ENCODE measurements at places on chromosomes 3 and 15.

GRCh38 chr3:15859507-15860013 is 61.8 kb upstream of the ANKRD28 start:
- DNase-seq, result peak; percentile 1

GRCh38 chr15:66963710-66964109 is 101.7 kb upstream of the SMAD3 start:
- DNase-seq, result no peak

GRCh38 chr15:52382647-52383046 is 87.0 kb upstream of the MYO5C start:
- no peak for DNase-seq

- no peak for DNase-seq
These were observed 43.3 kb downstream of the POMGNT2 start for GRCh38 chr3:43062564-43063040.

- no peak for DNase-seq
These were observed 160.7 kb upstream of the TNIK start for GRCh38 chr3:171620825-171621434.

- no peak for DNase-seq
These were observed 353 bp downstream of the ATG3 start for GRCh38 chr3:112561484-112561733.

- no peak for DNase-seq
These were observed 14.5 kb upstream of the CHST14 start for GRCh38 chr15:40456299-40456712.

DNA sequence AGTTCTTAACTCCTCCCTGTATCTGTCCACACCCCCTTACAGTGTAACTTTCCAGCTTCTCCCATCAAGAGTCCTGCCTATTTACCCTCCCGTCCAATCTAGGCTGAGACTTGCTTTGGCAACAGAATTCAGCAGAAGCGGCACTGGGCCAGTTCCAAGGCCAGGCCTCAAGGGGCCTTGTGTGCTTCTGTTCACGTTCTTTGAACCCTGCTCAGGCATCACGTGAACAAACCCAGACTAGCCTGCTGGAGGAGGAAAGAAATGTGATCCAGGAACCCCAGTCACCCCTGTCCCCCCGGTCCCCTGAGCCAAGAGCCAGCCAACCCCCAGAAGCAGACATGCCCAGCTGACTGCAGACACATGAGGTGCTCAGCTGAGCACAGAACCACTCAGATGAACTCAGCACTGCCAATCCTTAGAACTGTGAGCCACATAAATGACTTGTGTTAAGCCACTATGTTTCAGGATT is 76.1 kb upstream of the DCLK3 start:
- no peak for DNase-seq

GRCh38 chr3:63654931-63655330 is 2.5 kb downstream of the SNTN start:
- no peak for DNase-seq

DNA sequence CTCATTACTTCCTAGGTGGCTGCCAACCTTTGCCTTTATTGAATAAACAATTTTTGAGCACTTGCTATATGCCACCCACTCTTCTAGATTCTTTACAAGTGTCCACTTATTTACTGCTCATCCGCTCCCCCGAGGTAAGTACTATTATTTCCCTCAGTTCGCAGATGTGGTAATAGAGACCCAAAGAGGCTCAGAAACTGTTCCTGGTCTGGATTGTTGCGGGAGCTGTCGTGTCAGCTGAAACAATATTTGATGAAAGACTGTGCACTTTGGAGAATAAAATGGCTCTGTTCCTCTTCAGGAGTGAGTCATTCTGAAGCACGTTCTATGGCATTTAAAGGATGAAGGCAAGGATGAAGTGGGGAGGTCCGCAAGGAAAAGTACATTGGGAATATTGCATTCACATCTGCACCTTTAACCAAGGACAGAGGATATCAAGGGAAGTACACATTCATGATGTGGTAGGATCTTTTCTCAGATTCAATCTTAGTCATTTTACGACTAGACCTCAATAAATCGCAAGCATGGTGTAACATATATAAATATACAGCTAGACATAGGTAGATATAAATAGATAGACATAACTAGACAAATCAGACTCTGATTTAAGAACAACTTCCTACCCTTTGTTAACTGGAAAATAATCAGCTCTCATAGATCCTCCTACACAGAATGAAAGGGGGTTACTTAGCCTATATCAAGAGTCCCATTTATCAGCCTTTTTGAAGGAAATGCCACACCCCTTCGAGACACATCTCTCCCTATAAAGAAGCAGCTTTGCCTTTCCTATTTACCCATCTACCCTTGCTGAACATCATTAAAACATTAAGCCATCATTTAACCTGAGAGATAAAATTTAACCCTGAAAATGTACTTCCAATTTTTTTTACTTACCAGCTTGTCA is 70.3 kb downstream of the RORA start:
- no peak for DNase-seq

DNA sequence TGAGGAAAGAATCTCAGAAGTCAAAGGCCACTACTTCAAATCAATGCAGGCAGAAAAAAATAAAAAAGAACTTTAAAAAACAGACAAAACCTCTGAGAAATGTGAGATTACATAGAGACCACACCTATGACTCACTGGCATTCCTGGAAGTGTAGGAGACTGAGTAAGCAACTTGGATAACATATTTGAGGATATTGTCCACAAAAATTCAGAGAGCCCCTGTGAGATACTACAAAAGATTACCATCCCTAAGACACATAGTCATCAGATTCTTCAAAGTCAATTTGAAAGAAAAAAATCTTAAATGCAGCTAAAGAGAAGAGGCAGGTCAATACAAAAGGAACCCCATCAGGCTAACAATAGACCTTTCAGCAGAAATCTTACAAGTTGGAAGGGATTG is 887.3 kb downstream of the NTRK3 start:
- DNase-seq, result no peak

GRCh38 chr15:56074481-56075265 is 81.3 kb upstream of the NEDD4 start:
- DNase-seq, result no peak

DNA sequence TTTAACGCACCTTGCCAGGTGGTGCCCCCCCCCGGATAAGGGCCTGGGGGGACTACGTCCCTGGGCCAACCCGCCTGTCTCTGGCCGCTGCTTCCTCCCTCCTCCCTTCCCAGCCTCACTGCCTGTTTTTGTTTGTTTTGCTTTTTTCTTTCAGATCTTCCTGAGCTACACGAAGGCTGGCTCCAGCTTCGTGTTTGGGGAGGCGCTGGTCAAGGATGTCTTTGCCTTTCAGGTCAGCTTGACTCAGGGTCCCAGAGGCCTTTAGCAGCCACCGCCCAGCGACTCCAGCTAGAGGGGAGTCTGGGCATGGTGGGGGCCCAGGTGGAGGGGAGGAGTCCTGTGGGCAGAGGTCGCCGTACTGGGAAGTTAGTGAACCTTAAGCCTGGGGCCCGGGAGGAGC is 24.1 kb downstream of the SLC28A1 start:
- no peak for DNase-seq

- no peak for DNase-seq
These were observed 435.3 kb upstream of the PDZRN3 start for GRCh38 chr3:74059923-74060600.

DNA sequence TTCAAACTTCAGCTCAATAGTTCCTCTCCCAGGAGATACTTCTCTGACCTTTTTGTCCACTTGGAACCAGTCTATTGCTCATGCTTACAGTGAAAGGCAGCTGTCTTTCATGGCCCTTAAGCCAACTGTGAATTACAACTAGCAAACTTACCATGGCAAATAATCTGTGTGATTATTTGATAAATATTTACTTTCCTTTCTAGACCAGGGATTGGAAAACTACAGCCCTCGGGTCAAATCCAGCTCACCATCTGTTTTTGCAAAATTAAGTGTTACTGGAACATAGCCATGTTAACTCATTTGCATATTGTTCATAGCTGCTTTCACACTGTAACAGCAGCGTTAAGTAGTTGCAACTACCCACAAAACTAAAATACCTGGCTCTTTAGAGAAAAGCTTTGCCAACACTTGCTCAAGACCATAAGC is 289.1 kb upstream of the MCTP2 start:
- no peak for DNase-seq

GRCh38 chr3:64888165-64888564 is 200.4 kb upstream of the ADAMTS9 start:
- no peak for DNase-seq

- no peak for DNase-seq
These were observed 316.6 kb downstream of the RBMS3 start for GRCh38 chr3:29597376-29598008.

GRCh38 chr3:143160437-143160836 is 40.9 kb downstream of the CHST2 start:
- DNase-seq, result no peak

DNA sequence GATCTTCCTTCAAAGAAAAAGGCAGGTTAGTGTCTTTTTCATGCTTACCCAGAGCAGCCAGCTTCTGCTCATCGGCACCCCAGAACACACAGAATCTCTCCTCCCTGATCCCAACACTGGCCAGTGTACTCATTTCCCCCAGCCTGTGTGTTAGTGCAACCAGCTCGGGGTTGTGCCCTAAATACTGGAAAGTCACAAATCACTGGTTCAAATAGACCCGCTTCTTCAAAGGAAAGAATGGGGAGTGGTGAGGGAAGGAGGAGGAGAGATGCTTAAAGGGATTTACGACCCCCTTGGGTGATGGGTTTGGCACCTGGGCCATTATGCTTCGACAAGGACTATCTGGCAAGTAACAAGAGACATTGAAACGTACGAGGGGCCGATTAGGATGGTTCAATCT is 114.0 kb downstream of the FOXB1 start:
- no peak for DNase-seq

- no peak for DNase-seq
These were observed 89.5 kb upstream of the IL12A start for GRCh38 chr3:159899166-159899565.

DNA sequence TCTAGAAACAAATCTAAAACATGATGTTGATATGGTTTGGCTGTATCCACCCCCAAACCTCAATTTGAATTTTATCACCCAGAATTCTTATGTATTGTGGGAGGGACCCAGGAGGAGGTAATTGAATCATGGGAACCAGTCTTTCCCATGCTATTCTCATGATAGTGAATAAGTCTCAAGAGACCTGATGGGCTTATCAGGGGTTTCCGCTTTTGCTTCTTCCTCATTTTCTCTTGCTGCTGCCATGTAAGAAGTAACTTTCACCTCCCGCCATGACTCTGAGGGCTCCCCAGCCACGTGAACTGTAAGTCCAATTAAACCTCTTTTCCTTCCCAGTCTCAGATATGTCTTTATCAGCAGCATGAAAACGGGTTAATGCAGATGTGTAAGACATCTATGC is 232.7 kb upstream of the ONECUT1 start:
- no peak for DNase-seq

DNA sequence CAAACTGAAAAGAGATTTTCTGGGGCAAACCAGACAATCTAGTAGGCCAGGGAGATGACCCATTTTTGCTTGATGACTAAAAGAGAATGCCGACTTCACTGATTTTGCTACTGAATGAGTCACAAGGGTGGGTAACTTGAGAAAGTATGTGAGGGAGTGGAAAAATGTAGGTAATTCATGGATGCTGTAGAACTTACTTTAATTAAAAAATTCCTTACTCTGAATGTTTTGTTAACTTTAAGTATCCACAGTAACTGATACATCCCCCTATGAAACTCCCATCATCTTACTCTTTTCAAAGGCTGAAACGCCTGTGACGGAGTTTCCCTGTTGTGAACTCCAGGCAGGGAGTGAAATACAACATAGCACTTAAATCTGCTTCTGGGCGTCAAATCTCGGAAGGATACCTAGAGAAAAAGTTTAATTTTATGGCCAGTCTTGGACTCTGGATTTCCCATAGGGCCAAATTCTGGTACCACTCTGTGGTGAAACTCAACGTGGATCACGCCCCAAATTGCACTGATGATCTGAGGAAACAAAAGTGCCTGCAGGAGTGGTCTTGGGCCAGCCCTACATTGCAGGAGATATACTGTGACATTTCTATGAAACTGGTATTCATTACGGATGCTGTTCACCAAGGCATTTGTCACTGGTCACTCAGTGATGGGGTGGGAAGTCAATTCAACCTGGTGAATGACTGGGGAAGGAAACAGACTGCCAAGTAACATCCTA is 24.0 kb downstream of the GOLIM4 start:
- no peak for DNase-seq

- no peak for DNase-seq
These were observed 26.9 kb downstream of the BMF start for GRCh38 chr15:40081691-40082194.

GRCh38 chr15:95957861-95958260 is 372.6 kb upstream of the NR2F2 start:
- no peak for DNase-seq

GRCh38 chr3:107753494-107753893 is 230.7 kb downstream of the BBX start:
- DNase-seq, result peak; percentile 14

- DNase-seq, result no peak
These were observed 1.4 kb downstream of the GYG1 start for GRCh38 chr3:148992635-148993255.

- peak; percentile 78 for DNase-seq
These were observed 936 bp downstream of the SIN3A start for GRCh38 chr15:75450307-75451201.

DNA sequence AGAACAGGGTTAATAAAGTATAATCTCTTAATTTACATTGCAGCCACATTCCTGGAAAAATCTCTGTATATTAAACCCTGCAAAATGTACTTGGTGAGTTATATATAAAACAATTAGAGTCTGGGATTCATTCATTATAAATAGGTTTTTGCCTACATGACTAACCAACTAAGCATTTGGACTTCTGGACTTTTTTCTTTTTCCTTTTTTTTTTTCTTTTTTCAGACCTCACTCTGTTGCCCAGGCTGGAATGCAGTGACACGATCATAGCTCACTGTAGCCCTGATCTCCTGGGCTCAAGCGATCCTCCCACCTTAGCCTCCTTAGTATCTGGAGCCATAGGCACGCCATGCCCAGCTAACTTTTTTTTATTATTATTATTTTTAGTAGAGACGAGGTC is 4.5 kb downstream of the DNAJC13 start:
- no peak for DNase-seq

GRCh38 chr3:194871864-194872668 is 186.4 kb downstream of the FAM43A start:
- DNase-seq, result no peak

- DNase-seq, result no peak
These were observed 6.0 kb upstream of the B3GNT5 start for GRCh38 chr3:183247011-183247589.

DNA sequence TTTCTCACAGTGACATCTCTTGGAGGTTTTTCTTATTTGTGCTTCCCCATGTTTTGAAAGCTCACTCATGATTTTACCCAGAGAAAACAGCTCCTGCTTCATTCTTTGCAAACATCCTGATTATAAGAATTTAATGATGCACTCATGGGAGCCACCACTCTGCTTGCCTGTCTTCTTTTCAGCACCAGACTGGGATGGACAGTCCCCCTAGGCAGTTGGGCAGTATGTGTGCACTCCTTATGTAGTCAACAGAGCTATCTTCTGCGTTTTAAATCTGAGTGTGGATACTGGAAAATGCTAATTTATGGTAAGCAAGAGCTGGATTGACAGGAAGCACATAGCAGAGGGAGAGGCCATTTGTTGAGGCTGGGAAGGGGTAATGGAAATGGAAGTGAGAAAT is 276.1 kb downstream of the AGBL1 start:
- DNase-seq, result no peak

Data from DMS79 (cell line).